Spinal cord (tissue), 10 donors: ENCODE measurements at places on chromosomes 7 and 10. TPM values are rescaled to one million over a fixed set of nuclear protein-coding genes. Genes with fewer than 3 reads are reported as not detected.
A peak's percentile ranks its signal among the peaks of the same experiment; 100 is the strongest.

DNA sequence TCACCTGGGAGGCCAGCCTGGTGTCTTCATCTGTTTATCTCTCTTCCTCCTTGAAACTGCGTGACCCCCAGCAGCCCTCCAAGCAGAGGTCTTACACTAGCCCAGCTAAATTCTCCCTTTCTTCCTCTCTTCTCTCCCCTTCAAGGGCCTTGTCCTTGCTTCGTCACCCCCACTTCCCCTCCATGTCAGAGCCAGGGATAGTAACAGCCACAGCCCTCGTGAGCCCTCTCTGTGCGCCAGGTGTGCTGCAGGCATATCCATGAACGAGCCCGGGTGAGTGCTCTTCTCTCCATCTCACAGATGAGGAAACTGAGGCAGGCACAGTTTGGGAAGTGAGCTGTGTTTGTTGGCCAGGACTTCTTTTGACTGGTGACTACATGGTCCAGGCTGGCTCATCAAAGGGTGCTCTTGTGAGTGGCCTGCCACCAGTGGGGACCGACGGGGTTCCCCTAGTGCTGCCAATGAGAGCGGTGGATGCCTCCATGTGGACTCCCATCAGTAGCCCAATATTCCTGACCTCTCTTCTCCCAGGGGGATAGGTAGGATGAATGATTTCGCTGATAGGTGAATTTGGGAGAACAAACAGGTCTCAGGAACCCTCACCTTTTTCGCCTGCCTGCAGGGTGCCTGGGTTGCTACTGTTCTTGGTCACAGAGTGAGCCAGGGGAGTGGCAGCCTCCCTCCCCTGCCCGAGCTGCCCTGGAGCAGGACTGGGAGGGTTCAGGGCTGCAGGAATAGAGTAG is 38.1 kb downstream of the ADRA2A start:
- DNase-seq = no peak

DNA sequence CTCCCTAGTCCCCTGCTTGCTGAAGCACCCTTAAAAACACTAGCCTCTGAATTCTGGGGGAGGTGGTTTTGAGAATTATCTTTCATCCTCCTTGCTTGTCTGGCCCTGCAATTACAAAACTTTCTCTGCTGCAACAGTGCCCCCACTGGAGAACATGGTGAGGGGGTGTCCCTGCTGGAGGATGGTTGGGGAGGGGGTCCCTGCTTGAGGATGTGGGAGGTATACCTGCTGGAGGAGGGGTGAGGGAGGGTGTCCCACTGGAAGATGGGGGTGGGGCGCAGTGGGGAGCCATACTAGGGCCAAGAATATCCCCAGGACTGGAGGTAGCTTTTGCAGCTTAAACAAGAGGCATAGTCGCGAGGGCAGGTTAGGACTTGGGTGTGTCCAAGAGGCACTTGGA is 3.2 kb upstream of the POLM start:
- no peak for DNase-seq

GRCh38 chr7:80968606-80969005 is 49.8 kb upstream of the SEMA3C start:
- DNase-seq = no peak

DNA sequence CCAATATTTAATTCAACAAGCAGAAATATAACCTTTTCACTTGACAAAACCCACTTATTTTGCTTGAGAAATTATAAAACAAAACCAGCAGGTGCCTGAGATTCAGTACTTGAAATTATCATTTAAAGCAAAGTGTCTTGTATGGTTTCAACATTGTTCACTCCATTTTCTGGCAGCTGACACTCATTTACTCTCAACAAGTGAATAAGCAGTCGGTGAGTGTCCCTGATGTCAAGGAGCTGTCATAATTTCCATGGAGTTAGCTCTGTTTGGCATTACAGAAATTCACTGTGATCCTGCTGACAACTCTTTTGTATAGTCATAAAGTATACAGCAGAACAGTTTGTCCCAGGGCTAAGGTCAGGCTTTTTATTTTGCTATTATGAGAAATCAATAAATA is 490.0 kb downstream of the CNTNAP2 start:
- DNase-seq = no peak

DNA sequence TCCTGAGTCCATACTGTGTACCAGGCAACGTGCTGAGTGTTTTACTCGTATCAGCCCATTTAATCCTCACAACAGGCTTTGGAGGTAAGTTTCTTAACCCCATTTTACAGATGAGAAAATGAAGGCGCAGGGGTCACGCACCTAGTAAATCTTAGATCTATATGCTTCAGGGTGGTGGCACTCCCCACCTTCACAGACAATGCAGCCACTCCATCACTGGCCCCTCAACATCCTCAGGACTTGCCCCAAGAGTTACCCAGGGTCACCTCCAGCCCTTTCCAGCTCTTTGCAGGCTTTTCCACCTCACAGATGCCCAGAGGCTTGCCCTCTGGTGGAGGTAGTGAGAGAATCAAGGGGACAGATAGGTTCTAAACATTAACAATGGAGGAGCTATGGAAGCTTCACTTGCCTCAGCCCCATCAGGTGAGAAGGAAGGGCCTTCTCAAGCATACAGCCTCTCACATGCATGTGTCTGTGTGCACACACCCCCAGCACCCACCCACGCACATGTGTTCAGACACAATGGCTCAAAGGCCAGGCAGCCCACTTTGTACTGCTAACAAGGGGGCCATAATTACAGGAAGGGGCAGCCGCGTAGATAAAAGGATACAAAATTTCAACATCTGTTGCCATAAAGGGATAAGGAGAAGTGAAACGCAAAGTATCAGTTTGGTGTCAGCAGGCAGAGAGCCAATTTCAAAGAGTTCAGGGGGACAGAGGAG is 29.1 kb downstream of the DPCD start:
- no peak for DNase-seq

DNA sequence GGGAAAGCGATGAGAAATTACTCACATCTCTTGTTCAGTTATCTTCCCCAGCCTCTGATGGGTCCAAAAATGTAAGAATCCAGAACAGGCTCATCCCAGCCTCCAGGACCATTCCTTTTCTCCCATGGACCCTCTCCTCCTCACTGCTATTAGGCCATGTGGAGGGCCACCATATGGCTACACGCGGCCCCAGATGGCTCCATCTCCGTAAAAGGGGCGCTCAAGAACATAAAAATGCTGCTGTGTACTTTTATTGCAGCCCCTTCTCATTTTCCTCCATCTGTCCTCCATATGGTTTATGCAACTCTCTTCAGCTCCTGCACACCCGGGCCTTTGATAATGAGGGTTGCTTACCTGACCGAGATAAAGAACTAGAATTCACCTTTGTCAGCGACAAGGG is 166.2 kb downstream of the RAPGEF5 start:
- DNase-seq = peak; percentile 79

CYP2W1 gene
- 1.8 TPM for total RNA-seq

SLC26A5 gene
- total RNA-seq = 0.99 TPM

ITGA8 gene
- total RNA-seq = 55.2 TPM

RADIL gene
- 7.5 TPM for total RNA-seq
